ENCODE measurements at places on chromosomes 2 and 18. TPM values are rescaled to one million over a fixed set of nuclear protein-coding genes. Genes with fewer than 3 reads are reported as not detected.
A peak's percentile ranks its signal among the peaks of the same experiment; 100 is the strongest.

DNA sequence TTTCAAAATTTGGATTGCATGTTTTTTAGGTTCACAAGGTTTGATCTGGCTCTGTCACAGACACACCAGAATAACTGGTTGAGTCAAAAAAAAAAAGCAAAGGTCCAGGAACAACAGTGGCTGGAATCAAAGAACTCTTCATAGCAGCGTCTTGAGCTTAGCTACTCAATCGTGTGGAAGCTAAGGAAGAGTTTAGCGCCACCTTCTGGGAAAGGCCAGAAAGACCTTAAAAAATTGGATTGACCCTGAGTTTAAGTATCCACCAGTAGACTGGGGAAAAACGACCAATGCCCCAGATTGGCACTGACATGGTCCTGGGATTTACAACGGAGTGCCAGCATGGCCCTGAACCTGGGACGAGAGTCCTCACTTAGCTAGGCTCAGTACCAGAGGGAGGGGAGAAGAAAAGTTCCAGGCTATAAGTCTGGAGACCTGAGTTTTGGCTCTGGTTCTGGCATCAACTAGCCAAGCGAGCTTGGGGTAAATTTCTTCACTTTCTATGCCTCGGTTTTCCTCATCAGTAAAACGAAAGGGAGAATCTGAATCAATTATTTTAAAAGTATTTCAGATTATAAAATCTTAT lies 71.1 kb upstream of the TFCP2L1 start:
- peak; percentile 83 for DNase-seq

DNA sequence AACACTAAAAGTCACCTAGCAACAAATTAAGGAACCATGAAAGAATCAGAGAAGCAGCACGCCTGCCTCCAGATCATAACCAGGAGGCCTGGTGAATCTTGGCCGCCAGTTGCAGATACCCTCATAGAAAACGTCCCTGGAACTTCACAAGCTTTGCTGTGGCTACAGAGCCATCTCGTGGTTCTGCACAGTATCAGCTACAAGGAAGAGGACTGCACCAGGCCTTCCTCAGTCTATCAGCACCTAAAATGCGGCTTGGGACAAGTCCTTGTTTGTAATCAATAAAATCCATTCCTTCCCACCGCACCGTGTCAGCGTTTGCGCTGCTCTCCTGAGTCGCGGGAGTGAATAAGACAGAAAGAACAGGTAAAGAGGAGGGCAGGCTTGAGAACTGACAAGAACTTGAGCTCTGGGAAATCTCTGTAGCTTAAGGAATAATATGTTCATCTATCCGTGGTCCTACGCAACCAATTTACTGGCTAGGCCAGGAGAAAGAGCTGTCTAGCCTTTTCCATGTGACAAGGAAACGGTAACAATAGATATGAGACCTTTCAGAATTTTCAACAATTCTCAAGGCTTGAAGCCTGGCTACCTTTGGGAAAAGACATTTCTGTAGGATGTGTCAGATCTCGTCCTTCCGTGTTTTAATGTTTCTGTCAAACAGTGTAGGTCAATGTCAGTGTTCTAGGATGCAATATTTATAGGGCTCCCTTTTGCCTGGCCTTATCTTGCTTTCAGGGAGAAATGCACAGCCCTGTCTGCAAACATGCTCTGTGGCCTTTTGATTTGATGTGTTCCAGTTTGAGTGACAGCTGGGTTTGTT lies 128.5 kb upstream of the RAB12 start:
- DNase-seq = peak; percentile 79

EPB41L3 gene
- total RNA-seq = 31.7 TPM

DNA sequence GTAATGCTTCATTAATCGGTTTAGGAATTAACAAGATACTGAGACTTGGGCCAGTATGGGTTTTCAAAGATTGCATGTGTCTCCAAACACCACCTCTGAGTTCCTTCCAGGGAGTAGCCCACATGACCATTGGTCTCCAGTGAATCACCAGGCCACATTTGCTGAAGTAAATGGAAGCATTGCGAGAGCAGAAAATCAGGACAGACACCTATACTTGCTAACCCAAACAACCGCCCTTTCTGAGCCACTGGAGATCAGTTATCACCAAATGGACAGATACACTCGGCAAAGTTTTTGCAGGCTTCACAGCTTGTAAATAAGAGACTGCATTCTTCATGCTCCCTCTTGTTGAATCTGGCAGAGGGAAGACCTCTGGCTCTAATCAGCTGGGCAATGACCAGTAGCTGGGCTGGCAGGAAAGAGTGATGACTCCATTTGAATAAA lies 40.9 kb downstream of the GATA6 start:
- peak; percentile 68 for DNase-seq

DNA sequence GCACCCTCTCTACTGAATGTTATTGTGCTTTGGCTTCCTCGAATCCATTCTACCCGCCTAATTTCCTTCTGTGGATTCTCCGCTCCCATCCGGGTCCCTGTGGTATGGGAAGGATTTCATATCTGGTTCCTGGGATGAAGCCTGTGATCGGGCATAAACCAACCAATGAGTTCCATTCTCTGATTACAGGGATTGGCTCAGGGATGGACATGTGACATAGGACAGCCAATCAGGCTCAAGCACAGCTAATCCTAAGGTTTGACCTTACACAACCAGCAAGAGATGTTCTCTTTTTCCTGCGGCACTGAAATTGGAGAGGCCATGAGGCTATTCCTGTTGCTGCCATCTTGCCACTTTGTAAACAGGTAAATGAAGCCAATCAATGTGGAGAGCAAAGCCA lies 168.1 kb upstream of the SMAD2 start:
- DNase-seq = no peak

- DNase-seq = no peak
These were observed 43.0 kb downstream of the WDSUB1 start for GRCh38 chr2:159243529-159243928.

- DNase-seq = no peak
These were observed 1294.0 kb downstream of the LRP1B start for GRCh38 chr2:140836826-140837225.

- no peak for DNase-seq
These were observed 32.4 kb downstream of the IL18R1 start for GRCh38 chr2:102387763-102388546.

GRCh38 chr2:3595404-3595803 lies 492 bp downstream of the COLEC11 start:
- no peak for DNase-seq

DNA sequence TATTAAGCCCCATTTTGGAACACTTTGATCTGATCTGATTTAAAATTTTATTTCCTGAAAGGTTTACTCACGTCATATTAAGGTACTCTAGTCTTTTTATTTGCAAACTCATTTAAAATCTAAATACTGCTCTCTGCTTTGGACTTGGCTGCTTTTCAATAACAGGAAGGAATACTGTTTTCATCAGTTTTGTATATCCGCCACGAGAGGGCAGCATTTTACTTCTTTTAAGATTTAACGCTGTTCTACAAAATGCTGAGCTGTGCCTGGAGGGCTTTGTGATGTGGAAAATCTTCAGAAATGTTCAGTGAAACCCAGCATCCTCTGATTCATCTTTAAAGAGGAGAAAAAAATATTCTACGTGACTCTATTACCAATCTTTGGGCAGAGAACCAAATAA lies 37.5 kb upstream of the SLC38A11 start:
- peak; percentile 91 for DNase-seq

DNA sequence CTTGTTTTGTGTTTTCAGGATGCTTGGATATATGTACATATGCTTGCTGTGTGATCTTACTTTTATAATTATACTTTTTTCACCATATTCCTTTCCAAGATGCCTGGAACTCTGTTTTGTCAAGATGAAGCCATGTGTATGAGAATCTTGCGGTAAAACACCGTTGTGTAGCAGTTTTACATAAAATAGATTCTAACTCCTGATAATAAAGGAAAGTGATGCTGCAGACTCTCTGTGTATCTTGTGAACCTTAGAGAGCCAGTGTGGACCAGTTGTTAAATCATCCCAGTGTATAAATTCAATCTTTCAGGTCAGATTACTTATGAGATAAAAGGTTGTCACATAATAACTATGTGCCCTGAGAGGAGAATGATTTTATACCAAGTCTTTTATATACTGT lies 12.5 kb upstream of the ITGA4 start:
- DNase-seq = no peak

- DNase-seq = peak; percentile 39
These were observed 47.0 kb downstream of the PARD6G start for GRCh38 chr18:80200171-80200931.

TXNL1 gene
- total RNA-seq = 74.7 TPM

DNA sequence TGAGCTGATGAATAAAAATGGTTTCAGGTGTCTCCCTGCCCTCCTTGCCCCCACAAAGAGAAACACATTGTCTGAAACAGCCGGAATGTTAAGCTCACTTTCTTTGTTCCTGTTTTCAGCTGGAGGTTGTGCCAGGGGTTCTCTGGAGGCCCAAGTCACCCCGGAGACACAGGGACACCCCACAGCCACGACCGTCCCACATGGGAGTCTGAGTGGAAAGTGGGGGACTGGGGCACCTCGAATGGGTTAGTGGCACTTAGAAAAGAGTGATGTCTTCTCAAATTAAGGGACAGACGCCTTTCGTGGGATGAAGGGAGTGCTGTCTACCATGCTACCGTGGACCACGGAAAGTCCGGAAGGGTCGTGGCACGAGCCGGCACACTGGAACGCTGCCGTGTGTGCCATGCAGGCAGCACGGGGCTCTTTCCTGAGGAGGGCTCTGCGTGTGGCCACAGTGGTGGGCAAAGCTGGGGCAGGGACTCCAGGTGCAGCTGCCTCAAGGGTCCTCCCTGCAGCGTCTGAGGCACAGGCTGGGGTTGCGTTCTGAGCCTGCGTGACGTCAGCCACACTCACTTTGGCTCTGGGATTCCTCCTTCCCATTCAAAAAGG lies 39.4 kb upstream of the CTDP1 start:
- no peak for DNase-seq

FHOD3 gene
- total RNA-seq = 2.6 TPM

DNA sequence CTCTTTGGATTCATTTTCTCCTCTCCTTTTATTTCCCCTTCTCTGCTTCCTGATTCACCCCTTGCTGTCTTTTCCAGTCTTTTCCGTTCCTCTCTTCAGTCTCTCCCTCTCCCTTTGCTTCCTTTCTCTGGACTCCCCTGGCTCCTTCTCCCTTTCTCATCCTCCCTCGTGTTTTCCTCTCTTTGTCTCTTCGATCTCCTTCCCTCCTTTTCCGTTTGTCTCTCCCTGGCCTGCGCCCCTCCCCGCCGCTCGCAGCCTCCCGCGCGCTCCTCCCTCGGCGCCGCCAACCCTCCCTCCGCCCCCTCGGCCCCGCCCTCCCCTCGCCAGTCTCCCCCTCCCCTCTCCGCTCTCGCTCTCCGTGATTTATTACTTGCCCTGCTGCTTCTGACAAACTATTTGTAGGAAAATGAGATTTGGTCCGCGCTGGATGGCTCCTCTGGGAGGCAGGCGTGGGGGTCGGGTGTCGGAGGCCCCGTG lies 46.0 kb upstream of the PAX8 start:
- DNase-seq = peak; percentile 87

SERPINB12 gene
- not detected for total RNA-seq

CCDC74B gene
- 3.8 TPM for total RNA-seq

MOGAT1 gene
- not detected for total RNA-seq

DNA sequence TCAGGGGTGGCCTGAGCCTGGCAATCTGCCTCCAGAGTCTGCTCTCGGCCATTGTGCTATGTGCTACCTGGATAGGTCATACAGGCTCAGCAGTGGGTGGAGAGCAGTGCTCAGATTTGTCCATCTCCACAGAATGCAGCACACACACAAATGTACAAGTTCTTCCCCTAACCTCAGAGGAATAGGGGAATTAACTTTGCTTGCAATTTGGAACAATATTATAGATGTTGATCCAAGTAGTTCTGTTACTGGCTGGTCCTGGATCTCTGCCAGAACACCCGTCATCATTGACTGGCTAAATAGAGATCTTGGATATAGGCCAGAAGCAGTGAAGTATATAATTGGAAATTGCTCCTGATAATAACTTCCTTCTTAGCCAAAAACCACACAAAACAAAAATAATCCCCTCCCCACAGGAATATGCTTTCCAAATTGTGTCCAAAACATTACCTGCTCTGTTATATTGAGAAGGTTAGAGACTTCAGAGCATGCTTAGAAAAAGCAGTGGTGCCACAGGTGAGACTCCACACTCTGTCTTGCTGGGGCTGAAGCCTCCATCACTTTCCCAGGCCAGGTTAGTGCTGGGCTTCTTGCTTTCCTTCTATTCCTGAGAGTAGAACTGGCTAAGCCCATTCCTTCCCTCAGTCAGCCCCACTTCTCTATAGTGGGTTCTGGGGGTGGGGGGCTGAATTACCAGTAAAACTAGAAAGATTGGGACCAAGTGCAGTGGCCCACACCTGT lies 38.8 kb downstream of the NCAPH start:
- DNase-seq = peak; percentile 42

DNA sequence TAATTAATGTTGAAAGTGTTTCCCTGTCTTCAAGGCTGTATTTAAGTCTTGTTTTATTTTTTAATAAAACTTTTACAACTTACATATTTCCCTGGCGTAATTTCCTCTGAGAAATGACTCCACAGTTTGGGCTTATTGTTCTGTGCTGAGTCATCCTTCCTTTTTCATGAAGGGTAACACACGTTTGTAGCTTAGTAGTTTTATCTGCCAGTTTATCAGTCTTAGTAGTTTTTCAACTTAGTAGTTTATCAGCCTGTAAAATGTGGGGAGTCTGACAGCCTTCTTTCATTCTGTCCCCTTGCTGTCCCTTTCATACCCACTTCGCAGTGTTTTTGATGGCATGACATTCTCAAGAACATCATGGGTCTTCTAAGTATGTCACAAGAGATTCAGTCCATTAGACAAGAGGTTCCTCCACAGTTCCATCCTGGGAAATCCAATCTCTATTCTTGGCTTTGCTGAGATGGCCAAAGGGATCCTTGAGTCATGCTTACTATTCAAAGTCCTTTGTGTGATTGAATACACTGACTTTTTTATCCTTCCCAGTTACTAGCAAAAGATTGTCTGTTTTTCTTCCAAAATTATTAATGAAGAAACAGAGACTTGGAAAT lies 60.0 kb upstream of the SGPP2 start:
- DNase-seq = no peak

CD8B2 gene
- not detected for total RNA-seq

- no peak for DNase-seq
These were observed 124.5 kb downstream of the TMEM131 start for GRCh38 chr2:97871096-97871780.

GALNT14 gene
- total RNA-seq = 2.2 TPM

DNA sequence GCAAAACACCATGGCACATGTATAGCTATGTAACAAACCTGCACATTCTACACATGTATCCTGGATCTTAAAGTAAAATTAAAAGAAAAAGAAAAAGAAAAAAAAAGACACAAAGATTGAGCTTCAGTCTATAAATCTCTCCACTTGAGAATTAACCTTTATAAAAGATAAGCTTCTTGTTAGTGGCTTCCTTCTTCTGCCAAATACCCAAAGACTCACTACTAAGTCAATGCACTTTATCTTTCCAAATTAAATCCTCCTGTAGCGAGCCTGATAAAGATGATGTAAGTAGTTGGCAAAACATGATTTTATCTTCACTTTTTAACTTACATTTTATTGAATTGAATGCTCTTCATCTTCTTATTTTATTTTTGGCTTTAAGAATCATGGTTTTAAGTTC lies 349.9 kb downstream of the TRIB2 start:
- DNase-seq = no peak
